ENCODE measurements at places on chromosomes 6 and 20.

DNA sequence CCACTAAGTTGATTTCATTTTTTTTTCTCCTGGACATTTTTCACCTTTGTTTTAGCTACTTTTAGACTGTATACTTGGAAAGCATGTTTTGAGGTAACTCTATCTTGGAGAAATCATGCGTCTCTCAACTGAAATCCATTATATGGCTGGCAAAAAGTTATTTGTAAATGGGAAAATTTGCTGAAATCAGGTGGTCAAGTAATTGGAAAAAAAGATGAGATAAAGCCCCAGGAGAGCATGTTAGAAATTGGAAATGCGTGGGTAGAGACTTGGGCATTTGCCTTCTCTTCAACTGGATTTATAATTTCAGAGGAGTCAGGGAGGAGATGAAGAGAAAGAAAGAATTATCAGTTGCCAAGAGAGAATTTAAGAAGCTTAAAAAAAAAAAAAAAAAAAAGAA lies 217.1 kb upstream of the MAP3K7 start:
- no peak for DNase-seq

GRCh38 chr6:159481897-159482296 lies 211.1 kb downstream of the SOD2 start:
- DNase-seq, result no peak

- no peak for DNase-seq
These were observed 3.0 kb downstream of the THBD start for GRCh38 chr20:23046431-23046830.

GRCh38 chr6:78749326-78749725 lies 118.0 kb upstream of the IRAK1BP1 start:
- no peak for DNase-seq

- peak; percentile 56 for DNase-seq
These were observed 80.3 kb upstream of the HTR1E start for GRCh38 chr6:86856937-86857563.

GRCh38 chr20:11544029-11544678 lies 373.5 kb upstream of the BTBD3 start:
- DNase-seq, result peak; percentile 32

- no peak for DNase-seq
These were observed 15.9 kb upstream of the TRERF1 start for GRCh38 chr6:42467651-42468050.

GRCh38 chr20:16216227-16216913 lies 356.9 kb downstream of the KIF16B start:
- no peak for DNase-seq

DNA sequence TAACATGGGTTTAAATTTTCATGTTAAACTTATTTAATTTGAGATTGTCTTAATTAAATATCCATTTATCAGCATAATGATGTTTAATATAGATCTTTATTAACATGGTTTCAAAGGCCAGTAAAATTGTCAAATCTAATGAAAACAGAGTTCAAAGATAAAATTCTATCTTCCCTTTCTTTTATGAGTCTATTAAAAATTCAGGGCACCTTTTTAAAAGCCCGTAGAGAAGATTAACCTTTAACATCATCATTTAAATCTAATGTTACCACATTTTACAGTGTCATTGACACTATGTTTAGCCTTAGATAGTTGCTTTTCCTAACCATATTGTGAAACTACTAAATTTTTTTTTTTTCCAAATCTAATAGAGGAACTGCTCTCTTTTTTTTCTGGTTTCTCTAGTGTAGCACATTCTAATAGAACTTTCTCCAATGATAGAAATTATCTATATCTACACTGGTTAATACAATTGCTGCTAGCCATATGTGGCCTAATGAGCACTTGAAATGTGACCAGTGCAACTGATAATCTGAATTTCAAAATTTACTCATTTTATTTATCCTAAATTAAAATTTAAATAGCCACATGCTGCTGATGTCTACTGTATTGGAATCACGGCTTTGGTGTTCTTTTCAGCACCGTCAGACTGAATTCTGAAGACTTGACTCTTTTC lies 410.9 kb downstream of the UTRN start:
- no peak for DNase-seq

GRCh38 chr6:300494-301198 lies 8.4 kb downstream of the DUSP22 start:
- DNase-seq, result no peak

- peak; percentile 85 for DNase-seq
These were observed at the start of gene SIM1 for GRCh38 chr6:100464903-100465700. SIM1 (minus strand) TSS chr6:100464921; CDS start chr6:100463468, 1,453 bp downstream.

- peak; percentile 33 for DNase-seq
These were observed 16.7 kb downstream of the TIAM2 start for GRCh38 chr6:155011809-155012291.

GRCh38 chr6:2197177-2197671 lies 48.2 kb downstream of the GMDS start:
- DNase-seq, result no peak

GRCh38 chr6:7215131-7215530 lies 97.9 kb downstream of the SSR1 start:
- DNase-seq, result no peak

DNA sequence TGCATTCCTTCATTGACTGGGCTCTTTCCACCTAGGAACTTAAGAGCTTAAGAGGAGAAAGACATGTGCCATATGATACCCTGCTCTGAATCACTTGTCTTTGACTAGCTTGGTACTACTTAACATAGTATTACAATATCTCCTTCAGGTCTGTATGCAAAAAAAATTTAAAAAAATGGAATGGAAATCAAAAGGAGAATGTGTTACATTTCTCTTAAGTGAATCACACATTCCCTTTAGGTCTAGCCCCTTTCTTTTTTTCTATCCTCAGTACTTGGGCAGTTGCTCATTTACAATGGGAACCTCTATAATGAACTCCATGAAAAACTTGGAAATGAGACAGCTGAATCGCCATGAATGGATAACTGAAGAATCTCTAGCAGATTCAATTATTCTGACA lies 53.8 kb downstream of the SLC35F1 start:
- DNase-seq, result no peak

DNA sequence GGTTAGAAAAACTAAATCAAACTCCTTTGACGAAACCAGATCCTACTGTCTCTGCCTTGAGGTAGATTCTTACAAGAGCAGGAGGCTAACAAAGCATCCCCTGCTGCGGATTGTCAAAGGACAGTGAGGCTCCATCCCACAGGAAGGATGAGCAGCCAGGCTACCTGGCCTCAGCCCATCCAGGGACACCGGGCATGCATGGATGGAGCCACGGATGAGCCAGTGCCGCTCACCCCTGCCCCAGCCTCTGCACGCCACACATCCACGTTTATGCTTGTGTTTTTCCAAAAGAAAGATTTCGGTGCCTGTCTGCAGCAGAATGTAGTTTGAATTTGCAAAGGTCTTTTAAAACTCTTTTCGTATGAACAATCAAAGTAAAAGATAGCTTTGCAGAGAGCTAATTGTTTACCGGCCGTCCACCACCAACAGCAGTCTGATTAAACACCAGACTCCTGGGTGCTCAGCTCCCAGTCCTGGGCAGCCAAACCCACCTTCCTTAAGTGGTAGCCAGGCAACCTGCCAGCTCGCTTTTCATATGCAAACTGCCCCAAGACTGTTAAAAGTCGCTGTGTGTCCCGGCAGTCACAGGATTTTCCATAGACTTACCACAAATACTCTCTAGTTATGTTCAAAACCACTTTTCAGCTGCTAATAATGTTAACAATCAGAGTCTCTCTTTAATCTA lies 999 bp downstream of the THBS2 start:
- peak; percentile 44 for DNase-seq

DNA sequence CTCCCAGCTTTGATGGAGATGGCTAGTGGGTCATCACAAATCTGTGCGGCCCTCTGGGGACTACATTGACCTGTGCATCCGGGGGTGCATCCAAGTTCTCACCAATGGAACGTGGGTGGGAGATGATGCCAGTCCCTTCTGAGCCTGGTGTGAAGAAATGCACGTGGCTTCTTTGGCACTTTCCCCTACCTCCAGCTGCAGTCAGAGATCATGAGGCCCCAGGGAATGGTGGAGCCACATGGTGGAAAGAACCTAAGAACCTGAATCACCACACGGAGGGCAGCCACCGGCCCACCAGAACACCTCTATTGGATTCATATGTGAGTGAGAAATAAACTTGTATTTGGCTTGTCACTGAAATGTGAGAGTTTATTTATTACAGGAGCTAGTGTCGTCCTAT lies 9.9 kb upstream of the CDKN1A start:
- DNase-seq, result no peak

DNA sequence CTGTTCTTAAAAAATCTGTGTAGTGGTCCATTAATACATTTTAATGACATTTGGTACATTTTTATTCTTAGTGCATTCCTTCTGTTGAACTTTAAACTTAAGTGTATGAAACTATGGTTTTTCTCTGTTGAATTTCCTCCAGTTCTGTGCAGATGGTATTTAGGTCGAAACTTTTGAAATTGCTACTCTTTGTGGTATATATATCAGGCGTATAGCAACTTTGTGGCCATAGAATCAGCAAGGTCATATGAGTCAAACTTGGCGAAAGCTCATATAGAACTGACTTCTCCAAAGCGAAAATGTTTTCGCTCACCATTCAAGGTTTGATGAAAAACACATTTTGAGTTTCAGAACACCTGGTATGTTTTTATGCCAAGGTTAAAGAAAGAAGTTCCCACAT lies 93.7 kb downstream of the MAP3K4 start:
- DNase-seq, result no peak

DNA sequence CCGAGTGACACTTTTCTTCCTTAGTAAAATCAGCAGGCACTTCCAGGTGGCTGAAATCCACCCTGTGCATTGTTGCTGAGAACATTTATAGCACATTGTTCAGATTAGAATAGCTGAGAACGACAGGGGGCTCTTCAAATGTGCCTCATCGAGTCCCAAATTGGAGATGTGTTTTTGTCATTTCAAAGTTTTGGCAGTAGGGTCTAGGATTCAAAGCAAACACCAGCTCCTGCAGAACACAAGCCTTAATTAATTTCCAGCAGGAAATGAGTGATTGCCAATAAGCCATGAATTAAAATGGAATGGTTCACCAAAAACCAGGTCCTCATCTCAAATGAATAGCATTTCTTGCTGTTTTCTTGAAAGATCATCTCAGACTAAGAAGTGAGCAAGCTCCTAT lies 171.6 kb downstream of the PLCB1 start:
- no peak for DNase-seq

DNA sequence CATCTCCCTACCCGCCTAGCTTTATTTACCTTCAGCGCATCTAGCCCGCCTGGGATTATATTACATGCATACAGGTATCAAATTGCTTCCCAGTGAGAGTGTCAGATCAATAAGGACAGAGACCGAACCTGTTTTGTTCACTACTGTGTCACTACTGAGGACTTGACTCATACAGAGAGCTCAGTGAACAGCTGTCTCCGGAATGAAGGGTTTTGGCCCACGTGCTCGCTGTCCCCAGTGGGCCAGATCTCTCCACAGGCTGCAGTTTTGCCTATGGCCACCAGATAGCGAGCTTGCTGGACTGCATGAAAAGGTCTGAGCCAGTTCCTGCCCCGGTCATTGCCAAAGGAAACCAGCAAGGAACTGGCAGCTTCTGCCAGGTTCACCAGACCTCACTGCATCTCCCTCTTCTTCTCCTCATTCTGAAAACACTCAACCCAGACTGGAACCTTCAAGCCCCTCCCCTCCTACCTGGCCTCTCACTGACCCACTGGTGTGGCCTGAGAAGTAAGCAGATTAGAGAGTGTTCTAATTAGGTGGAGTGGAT lies 150.8 kb downstream of the ZMYND8 start:
- peak; percentile 86 for DNase-seq

- DNase-seq, result no peak
These were observed 31.2 kb downstream of the CITED2 start for GRCh38 chr6:139343052-139343750.

- no peak for DNase-seq
These were observed 5.1 kb upstream of the EPHA7 start for GRCh38 chr6:93424303-93425064.

DNA sequence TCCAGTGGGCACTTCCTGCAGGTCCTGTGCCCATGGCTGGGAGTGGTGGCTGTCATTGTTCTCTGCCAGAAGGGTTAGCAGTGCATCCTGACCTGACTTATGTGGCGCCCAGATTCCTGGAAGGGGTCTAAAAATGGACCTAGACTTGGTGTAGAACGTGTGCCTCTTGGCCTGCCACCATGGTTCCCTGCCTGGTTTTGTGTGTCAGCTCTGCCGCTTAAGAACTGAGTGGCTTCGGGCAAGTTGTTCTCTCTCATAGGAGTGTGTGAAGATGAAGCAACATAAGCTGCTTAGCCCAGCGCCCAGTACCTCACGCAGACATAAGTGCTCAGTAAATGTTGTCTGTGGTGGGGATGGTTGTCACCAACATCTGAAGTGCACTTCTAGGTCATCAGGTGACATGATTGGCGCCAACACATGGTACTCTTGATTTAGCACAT lies 52.1 kb downstream of the PTPN1 start:
- DNase-seq, result peak; percentile 64

- no peak for DNase-seq
These were observed 204.0 kb downstream of the TPBG start for GRCh38 chr6:82567621-82568020.

- DNase-seq, result no peak
These were observed 3.7 kb upstream of the BEND6 start for GRCh38 chr6:56951049-56951831.

- no peak for DNase-seq
These were observed 217.5 kb upstream of the THEMIS start for GRCh38 chr6:128118401-128118800.

DNA sequence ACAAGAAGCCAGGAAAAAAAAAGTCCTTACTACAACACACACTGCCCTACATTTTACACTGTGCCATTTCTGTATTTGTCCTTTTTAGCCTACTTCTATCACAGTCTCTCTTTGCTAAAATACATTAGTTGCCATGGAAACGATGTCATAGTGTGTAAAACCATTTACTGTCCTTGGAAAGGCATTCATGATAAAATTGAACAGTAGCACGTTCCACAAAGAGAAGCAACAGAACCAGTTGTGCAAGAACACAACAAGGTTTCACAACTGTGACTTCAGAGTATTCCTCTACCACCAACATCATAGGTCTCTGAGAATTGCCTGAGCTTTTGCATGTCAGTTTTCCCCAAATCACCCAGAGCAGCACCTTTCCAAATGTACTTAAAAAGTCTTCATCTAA lies 20.5 kb downstream of the FYN start:
- no peak for DNase-seq

GRCh38 chr6:29509239-29509638 lies 21.5 kb upstream of the MAS1L start:
- DNase-seq, result no peak

DNA sequence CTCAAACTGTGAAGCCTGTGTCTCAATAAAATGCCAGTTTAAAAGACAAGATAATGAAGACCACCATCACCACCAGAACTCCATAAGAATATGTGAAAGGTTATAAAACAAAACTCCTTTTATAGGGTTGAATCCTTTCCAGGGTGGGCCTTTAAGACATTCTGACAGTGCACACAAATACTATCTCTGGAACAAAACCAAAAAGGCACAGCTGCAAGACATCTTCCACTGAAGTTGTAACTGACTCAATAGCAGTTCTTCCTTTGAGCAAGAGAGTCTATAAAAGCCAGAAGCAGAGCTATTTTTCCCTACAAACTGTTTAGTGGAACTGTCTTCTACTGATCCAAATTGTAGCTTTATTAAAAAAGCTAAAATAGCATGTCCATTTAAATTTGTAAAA lies 81.6 kb downstream of the EPB41L2 start:
- no peak for DNase-seq

GRCh38 chr6:33711140-33712129 lies at the start of gene UQCC2:
UQCC2 (minus strand) TSS chr6:33711700; CDS start chr6:33711686, 14 bp downstream.
- DNase-seq, result peak; percentile 98

GRCh38 chr6:35911871-35912653 lies 8.8 kb downstream of the SRPK1 start:
- DNase-seq, result no peak
